AG08395 (cell line): ENCODE measurements at places on chromosomes 5 and 9.

GRCh38 chr5:88657906-88658775, 224.8 kb downstream of the MEF2C start:
- DNase-seq: no peak

DNA sequence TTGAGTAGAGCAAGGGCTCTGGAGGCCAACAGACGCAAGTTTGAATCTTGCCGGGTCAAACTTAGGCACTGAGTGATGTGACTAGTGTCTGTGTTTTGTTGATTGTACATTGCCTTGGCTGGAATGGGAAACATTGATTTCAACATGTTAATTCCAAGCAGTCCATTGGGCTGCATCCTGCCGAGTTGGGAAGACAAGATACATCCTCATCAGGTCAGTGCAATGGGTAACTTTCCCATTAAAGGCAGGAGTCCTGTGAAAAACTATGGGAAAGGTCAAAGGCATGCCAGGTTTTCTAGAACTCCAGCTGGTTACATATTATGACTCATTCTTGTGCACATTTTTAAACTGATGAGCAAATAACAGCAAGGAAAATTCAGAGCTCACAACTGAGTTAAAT, 126.5 kb upstream of the ABCA1 start:
- DNase-seq: peak; percentile 53

DNA sequence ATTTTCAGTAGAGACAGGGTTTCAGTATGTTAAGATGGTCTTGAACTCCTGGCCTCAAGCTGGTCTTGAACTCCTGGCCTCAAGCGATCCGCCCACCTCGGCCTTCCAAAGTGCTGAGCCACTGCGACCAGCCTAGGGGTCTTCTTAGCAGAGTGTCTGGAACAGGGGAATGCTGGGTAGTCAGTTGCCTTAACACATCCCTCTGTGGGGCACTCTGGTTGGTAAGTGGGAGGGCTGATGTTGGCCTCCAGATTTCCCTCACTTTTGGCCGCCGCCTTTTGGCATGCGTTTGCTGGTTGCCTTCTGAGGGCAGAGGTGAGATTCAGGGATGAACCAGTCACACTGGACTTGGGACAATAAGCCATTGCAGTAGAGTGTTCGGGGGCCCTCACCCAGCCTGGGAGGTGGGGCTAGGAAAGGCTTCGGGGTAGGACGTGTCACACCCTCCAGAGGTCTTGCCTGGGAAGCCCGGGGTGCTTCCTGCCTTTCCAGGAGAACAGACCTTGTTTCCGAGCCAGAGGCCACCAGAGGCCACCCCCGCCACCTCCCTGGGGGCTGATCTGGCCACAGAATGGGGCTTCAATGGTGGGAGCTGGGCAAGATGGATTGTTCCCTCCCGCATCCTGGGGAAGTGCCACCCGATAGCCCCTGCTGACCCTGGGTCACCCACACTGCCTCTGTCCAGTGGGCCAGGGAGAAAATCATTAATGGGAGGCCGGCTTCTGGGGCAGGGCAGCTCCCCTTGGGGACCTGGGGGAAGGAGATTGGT, 13.3 kb downstream of the FGF18 start:
- DNase-seq: no peak

GRCh38 chr5:63648376-63648775, 313.9 kb downstream of the HTR1A start:
- no peak for DNase-seq

DNA sequence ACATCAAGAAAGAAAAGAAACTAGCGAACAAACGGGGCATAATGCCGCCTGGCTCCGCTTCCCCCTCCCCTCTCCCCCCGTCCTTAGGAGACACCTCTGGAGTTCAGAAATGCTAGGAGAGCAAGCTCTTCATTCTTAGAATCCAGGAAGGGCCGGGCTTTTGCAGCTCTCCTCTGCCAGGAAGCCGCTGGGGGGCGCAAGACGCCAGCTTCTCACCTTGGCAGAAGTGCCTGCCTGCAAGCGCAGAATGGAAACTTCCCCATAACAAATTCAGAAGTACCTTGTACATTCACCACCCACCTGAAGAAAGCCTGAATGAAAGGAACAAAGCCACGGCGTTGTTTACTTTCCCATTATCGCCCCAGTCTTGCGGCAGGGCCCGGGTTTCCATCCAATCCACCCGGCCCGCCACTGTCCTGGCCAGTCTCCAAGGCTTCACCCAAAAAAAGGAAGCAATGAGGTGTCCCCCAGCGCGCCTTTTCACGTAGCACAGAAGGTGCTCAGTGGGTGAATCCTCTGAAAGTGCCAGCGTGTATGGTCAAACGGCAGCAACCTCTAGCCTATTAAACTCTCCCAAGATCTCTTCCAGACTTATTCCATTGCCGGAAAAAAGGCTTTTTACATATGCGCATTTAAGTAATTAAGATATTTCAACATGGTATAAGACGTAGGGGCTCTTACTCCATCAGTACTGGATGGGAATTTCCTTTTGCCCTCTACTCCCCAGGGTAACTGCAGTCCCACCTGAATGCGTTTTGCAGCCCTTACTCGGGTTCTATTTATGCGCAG, 1.6 kb upstream of the GADD45G start:
- peak; percentile 65 for DNase-seq

GRCh38 chr5:145479271-145479670, 355.9 kb downstream of the PRELID2 start:
- DNase-seq: no peak

DNA sequence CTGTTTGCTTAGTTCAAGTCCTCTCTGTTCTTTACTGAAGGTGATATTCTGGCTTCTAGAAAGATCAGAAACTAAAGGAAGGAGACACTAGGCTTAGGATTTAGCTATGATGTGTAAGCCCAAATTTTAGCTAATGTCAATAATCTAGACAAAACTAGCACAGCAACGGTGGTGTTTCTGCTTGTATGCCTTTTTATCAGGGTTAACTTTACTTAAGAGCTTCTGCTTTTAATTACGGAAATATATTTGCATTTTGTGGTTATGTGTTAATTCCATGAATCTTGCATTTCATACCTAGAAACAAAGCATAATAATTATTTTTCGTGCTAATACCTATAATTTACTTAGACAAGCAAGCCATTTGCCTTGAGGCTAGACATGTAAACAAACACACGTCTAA, 96.1 kb downstream of the PAX5 start:
- DNase-seq: no peak

- DNase-seq: no peak
Measured at GRCh38 chr9:37034305-37034937, 353 bp upstream of the PAX5 start.
